ENCODE measurements at places on chromosomes 12 and 14.

GRCh38 chr14:94548131-94548998, 12.9 kb upstream of the SERPINA4 start:
- no peak for DNase-seq

DNA sequence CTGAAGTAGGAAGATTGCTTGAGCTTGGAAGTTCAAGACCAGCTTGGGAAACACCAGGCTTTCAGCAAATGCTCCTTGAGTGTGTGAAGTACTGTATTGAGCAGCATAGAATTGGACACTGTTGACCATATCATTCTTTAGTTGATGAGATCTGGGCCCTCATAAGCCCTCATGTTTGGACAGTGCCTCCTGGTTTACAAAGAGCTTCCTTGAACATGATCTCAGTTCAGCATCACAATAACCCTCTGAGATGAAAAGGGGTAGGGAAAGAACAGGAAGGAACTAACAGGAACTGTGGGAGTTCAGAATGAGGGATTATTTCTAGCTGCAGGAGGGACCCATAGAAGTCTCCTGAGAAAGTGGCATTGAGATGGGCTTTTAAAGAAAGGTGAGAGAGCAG, 153.2 kb downstream of the C12orf75 start:
- no peak for DNase-seq

GRCh38 chr12:66163289-66163688, 6.5 kb downstream of the TMBIM4 start:
- no peak for DNase-seq

DNA sequence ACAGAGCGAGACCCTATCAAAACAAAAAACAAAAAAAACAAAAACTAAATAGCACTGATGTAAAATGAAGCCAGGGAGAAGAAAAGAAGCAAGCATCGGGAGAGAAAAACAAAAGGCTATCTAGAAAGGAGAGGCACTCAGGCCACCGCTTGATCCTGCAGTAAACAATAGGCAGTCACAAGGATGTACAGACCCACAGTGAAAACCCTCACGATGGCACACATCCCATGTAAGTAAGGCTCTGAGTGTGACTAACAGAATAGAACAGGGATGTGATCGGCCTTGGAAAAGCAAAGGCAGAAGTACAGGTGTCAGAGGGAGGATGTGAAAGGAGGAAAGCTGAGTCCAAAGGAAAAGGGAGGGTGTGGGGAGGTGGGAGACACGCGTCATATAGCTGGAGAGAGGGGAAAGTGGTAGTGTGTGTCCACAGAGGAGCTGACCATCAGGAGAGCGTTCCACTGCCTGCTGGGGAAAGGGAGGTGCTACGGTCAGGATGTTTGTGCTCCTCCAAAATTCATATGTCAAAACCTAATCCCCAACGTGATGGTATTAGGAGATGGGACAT, 31.5 kb downstream of the CAMKK2 start:
- DNase-seq: no peak

GRCh38 chr12:93335603-93336162, 42.0 kb upstream of the NUDT4 start:
- no peak for DNase-seq

GRCh38 chr14:100761481-100761880, 34.8 kb downstream of the DLK1 start:
- DNase-seq: no peak

DNA sequence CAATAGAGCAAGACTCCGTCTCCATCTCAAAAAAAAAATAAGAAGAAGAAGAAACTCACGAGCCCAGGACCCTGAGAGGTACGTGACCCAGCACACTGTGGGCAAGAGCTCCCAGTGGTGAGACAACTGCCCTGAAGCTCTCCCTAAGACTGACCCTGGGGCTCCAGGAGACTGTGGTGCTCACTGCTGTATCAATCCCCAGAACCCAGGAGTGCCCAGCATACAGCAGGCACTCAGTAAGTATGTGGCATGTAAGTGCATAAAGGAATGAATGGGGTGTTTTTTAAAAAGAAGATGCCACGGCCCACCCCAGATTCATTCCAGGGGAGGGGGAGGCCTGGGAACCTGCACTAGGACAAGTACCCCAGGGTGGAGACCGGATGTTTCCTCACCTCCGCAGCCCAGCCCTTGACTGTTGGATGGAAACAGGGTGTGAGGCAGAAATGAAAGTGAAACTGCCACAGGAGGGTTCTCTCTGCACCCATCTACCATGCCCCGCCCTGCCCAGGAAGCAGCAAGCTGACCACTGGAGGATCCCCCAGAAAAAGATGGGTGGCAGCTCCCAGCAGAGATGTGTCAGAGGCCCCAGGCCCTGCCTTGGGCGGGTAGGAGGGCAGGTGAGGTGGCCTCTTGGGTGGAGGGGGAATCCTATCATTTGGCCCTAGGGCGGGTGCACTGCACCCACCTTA, 12.2 kb downstream of the ITPK1 start:
- DNase-seq: no peak

GRCh38 chr12:59517522-59517921, 78.3 kb upstream of the SLC16A7 start:
- DNase-seq: no peak

DNA sequence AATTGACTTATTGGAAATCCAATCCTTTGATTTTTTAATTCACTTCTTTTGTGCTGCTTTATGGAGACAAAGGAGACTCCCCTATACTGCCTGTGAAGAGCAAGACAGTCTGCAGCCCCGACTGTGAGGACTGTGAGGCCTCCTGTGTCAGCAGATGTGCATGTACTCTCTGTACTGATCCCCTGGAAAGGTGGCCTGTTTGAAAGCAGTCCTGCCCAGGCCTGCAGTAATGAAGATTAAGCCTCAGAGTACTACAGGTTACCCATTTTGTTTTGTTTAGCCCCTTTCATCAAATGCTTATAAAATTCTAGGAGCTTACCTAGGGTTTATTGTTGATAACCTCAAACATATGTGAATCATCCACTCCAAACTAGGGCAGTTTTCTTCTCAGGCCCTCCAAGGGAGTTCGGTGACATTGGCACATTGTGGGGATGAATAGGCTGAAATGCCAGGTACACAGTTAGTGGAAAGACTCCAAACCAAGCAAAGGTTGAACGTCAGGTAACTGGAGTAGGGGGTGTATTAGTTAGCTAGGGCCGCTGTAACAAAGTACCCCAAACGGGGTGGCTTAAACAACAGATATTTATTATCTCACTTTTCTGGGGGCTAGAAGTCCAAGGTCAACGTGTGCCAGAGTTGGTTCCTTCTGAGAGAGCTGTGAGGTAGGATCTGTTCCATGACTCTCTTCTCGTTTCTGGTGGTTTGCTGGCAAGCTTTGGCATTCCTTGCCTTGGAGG, 208.7 kb upstream of the BCL2L14 start:
- no peak for DNase-seq

GRCh38 chr14:104969741-104970230, 8.4 kb downstream of the AHNAK2 start:
- no peak for DNase-seq

DNA sequence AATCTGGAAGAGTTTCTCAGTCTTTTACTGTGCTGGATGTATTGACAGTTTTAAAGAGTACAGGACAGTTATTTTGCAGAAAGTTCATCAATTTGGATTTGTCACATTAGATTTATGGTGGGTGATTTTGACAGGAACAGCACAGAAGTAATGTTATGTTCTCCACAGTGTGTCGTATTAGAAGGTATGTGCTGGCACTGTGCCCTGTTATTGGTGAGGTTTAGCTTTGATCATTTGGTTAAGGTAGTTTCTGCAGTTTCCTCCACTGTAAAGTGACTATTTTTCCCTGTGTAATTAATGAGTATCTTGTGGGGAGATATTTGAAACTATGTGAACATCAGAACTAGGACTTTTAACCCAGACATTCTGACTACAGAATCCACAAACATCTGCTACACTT, 308.5 kb upstream of the TBX3 start:
- no peak for DNase-seq

GRCh38 chr14:105818712-105819005, 292.3 kb downstream of the TMEM121 start:
- no peak for DNase-seq

DNA sequence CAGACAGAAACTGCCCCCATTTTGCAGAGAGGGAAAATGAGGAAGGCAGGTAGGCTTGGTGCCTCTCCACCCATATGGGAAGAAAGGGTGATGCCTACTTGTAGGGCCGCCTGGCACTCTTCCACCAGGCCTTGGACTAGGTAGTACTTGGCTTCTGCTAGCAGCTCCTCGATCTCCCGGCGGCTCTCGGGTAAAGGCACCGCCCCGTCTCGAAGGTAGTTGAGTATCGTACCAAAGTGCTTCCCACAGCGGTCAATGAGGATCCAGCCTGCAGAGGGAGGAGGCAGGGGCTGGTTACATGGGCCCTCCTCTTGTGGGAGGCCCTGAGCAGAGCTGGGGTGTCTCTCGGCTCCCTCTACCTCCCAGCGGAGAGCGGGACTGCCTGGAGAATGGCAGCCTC, 16.6 kb downstream of the KCTD10 start:
- DNase-seq: no peak

DNA sequence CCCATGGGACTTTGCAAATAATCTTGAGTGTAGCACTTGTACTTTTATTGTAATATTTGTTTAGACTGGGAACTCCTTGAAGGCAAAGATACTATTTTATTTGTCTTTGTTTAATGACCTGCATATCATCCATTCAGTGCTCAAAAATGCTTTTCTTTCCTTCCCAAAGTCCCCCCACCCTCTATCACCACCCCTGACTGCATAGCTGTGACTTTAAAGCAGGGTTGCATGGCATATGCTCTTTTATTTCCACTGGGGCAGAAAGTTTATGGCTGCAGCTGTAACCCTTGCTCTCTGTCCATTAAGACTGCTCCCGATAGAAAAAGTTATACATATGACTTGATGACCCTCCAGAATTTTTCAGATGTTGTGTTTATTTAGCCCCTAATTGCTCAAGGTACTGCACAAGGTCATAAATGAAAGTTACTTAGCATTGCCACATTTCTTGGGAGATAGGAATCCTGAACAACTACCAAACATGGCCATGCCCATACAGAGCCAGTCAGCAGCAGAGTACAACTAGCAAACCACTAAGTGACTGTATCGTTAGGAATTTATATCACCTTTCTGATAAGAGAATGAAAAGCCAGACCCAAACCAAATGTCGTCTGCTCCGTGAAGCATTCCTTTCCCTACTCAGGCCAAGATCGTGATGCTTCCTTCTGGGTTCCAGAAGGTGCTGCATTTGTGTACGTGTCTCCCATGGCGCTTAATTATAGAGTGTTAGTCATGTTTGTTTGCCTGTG, 114.3 kb downstream of the DIP2B start:
- no peak for DNase-seq

GRCh38 chr14:78135450-78135891, 34.7 kb upstream of the NRXN3 start:
- peak; percentile 78 for DNase-seq

DNA sequence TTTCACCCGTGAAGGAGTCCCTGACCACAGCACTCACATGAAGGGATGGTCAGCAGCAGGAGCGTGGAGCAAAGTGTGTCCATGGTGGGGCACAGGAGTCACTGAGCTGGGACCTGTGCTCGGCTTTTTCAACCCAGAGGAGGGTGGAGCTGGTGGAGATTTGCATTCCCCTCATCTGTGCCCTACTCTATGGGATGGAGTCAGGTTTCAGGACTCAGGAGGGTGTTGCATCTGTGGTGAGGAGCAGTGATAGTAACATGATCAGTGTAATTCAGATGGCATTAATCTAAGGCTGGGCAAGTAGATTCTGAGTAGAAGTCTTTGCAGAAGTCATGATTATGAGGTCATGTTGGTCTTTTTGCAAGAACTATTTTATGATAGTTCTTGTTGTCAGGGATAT, 511.9 kb downstream of the TMEM121 start:
- DNase-seq: no peak

DNA sequence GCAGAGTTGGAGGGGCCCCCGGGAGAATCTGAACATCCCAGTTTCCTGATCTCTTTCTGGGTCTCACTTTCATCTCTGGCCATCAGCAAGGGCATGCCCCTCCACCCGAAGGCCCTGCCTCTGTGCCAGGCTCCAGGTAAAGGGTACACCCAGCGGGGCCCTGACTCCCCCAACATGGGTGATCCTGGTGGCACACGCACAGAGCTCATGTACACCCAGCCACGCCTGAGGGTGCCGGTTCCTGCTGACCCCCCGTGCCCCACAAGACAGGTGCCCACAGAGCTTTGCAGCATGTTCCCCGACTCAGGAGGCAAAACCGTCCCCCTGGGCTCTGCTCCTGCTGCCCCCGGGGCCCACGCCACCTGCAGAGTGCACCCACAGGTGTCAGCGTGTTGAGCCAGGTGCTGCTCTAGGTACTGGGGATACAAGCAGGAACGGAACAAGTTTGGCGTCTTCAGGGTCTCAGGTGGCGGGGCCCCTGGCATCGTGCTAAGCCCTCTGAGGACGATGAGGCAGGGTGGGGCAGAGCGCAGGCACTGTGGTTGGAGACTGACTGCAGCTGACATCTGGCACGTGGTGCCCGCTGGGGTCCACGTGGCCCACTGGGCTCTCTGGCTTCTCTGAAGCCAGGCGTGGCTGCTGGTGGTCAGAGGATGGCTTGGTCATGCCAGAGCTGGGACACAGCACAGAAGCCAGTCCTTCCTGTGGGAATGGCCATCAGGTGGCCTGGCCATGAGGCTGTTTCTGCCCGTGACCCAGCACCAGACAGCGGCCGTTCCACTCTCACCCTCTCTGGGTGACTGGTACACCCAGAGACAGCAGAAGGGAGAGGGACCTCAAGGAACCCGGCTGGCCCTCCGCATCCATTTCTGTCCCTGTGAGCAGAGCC, 13.8 kb downstream of the BAG5 start:
- DNase-seq: no peak

GRCh38 chr12:69936214-69936731, 111.2 kb downstream of the MYRFL start:
- DNase-seq: no peak

- peak; percentile 69 for DNase-seq
These were observed 9.8 kb downstream of the CTDSP2 start for GRCh38 chr12:57836442-57837375.

DNA sequence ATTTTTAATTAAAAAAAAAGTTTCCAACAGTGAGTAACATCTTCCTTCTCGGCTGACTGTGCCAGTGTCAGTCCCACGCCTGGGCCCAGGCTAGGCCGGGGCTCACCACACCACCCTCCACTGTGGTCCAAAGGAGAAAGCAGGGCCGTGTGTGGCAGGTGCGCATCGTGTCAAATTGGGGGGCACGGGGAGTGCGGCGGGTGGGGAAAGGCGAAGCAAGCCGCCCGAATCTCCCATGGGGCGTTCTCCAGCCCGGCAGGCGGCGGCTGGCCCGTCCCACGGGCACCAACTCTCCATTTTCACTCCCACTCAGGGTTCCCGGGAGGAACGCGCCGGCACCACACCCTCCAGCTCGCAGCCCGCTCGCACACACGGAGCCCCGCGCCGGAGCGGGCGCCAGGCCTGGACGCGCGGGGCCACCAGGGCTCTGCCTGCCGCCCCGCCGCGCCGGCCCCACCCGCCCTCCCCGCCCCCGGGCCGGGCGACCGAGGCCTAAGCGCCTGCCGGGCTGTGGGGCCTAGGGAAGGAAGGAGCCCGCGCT, 604 bp downstream of the EEA1 start:
- DNase-seq: no peak

DNA sequence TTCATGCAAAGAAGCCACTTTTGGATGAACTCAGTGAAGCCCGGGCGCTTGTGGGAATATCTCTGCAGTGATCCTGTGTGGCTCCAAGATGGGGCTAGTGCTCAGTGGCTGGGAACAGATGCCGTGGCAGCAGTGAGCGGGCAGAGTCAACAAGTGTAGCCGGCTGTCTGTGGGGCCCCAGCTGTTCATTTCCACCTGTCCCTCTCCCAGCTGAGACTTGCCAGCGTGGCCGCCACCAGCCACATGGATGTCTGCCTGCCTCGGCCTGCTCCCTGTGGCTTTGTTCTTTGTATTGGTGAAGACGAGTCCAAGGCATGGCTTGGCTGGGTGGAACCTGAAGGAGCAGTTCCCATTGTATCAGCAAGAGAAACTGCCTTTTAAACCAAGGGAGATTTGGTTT, 77.3 kb downstream of the NOS1 start:
- no peak for DNase-seq

- no peak for DNase-seq
These were observed 1.9 kb downstream of the TEAD4 start for GRCh38 chr12:2960996-2961616.

Data from COLO829 (cell line).